ENCODE measurements at places on chromosomes 11 and 22.
A peak's percentile ranks its signal among the peaks of the same experiment; 100 is the strongest.

GRCh38 chr11:102320679-102321078, 3.4 kb downstream of the BIRC3 start:
- no peak for DNase-seq

GRCh38 chr22:31085493-31085824, 4.3 kb downstream of the SMTN start:
- peak; percentile 72 for DNase-seq

DNA sequence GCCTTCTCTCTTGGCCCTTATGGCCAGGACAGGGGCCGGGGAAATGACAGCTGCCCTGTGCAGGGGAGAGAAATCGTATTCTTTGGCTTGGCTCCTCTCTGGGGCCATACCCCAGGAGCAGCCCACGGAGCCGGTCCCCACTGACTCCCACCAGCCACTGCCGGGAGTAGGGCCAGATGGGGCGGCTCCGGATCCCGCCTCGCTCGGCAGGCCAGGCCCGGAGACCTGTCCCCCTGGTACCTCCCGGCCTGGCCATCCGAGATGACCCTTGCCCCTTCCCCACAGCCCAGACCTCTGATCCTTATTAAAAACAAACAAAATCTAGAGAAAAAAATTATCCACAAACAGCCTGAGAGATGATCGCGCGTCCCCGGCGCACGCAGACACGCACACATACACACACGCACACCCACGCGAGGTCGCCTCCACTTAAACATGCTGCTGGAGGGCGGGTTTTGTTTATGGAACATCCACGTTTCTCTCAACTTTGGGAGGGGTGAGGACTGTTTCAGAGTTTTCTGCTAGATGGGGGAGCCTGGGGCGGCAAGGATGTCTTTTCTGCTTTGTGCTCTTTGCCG, 59.1 kb downstream of the IGLL1 start:
- DNase-seq = peak; percentile 62

GRCh38 chr11:120219232-120219937, 8.6 kb downstream of the OAF start:
- no peak for DNase-seq

GRCh38 chr11:118957968-118958367, 1.9 kb downstream of the UPK2 start:
- DNase-seq = no peak

DNA sequence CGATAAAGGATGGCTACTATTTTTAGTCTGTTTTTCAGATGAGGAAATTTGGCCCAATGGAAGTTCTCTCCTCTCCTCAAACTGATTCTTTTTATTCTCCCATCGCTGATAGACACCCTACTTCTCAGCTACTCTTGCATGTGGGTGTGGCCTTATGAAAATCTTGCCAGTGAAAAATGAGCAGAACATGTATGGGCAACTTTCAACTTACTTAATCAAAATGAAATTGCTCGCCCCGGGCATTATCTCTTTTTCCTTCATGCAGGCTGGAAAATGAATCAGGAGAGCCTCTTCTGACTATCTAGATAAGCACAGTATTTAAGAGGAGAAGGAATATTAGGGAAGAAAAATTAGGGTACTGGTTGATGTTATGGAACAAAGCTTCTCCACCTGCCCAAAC, 2354.7 kb upstream of the RAG2 start:
- DNase-seq = no peak

- no peak for DNase-seq
These were observed 222.5 kb upstream of the SNX19 start for GRCh38 chr11:131138731-131139130.

- DNase-seq = no peak
These were observed 86.3 kb upstream of the NNMT start for GRCh38 chr11:114209904-114210303.

- DNase-seq = no peak
These were observed 111.1 kb downstream of the CTTN start for GRCh38 chr11:70509476-70509875.

GRCh38 chr11:115676206-115676605, 172.0 kb upstream of the CADM1 start:
- DNase-seq = no peak

- DNase-seq = no peak
These were observed 17.4 kb downstream of the LRRC32 start for GRCh38 chr11:76653012-76653673.

DNA sequence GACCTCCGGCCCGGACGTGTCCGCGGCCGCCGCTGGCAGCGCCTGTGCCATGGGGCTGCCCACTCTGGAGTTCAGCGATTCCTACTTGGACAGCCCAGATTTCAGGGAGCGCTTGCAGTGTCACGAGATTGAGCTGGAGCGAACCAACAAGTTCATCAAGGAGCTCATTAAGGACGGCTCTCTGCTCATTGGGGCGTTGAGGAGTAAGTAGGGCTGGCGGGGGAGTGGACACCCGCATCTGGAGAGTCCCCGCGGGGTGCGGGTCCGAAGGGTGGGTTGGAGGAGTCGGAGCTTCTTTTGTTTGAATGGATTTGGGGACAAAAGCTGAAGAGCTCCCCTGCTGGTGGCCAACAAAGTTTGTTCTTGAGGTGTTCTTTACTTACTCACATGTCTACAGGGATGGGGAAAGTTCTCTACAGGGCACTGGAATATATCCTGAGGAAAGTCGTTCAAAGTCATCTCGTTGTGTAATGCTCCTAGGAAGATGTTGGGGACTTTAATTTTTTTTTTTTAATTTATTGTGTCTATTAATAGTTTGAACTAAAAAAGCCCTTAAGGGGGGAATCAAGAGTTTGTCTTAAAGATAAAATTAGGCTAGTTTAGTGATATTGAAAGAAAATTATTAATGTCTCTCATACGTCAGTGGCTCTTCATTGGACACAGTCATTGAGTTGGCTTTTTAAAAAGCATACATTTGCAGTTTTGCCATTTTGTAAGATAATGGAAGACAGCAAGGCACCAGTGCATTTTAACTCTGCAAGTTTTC, 725 bp downstream of the ARHGAP42 start:
- DNase-seq = peak; percentile 13

All from hypothalamus (tissue), 51 donors.